ENCODE measurements at places on chromosomes 16 and 17.

- no peak for DNase-seq
These were observed 86.9 kb upstream of the CIBAR2 start for GRCh38 chr16:85199069-85199725.

DNA sequence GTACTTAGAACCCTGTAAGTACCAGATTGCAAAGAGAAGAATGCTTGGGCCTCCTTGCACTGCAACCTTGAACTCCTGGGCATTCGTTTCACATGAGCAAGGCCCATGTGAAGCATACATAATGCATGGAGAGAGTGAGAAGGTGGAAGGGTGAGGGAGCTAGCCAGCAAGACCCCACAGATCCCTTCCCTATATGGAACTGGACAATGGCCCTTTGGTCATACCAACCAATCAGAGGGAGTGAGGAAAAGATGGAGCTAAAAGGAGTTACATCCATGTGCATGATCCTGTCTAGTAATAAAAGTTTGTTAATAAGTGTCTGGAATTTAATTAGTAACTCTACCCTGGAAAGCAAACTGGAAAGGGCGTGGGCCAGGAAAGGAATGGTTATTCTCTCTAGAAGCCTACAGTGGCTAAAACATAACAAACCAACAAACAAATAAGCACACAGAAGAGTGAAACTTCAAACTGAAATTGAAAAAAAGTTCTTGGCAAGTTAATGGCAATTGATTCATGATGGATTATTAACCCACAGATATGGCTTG is 29.6 kb downstream of the DNAH3 start:
- DNase-seq = no peak

DNA sequence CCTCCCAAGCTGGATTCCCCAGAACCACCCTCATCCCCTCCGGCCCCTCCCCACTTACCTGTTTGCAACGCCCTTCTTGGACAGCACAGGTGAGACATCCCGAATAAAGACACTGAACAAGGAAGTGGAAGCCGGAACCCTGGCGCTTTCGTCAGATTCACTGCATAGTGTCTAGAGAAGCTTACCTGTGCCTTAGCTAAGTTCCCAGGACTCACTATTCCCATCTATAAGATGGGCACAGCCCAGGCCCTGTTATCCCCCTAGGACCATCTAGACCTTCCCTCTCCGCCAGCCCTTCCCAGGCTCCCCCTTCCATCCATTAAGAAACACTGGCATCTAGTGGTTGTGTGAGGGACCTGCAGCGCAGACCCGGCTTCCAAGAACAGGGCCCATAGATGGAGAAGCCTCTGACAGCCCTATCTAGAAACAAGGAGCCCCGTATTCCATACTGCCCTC is 26.9 kb upstream of the RPL38 start:
- DNase-seq = peak; percentile 20

GRCh38 chr16:8138666-8139065 is 451.6 kb downstream of the TMEM114 start:
- no peak for DNase-seq

GRCh38 chr17:50363217-50364060 is 9.5 kb downstream of the MRPL27 start:
- DNase-seq = no peak

DNA sequence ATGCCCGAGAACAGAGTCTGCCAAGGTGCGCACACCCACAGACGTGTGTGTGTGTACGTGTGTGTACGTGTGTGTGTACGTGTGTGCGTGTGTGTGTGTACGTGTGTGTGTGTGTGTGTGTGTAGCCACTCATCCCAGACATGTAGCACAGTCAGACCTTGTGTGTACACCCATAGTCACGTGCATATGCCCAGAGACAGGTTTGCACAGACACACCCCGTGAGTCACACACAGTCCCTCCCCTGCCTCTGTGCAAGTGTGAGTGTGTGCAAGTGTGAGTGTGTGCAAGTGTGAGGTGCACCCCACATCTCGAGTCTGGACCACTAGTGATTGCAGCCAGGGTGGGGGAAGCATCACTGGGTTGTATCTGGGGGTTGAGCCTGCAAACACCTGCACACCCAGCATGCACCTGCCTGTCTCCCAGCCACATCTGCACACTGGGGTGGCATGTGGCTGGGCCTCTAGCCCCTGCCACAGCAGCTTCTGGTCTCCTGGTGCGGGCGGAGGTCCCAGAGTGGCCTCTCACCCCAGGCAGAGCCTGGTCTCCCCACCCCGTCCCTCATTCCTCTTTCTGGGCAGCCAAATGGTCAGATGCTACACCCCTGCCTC is 23.6 kb downstream of the BAHCC1 start:
- no peak for DNase-seq

GRCh38 chr17:63676584-63676983 is 23.3 kb downstream of the LIMD2 start:
- no peak for DNase-seq

DNA sequence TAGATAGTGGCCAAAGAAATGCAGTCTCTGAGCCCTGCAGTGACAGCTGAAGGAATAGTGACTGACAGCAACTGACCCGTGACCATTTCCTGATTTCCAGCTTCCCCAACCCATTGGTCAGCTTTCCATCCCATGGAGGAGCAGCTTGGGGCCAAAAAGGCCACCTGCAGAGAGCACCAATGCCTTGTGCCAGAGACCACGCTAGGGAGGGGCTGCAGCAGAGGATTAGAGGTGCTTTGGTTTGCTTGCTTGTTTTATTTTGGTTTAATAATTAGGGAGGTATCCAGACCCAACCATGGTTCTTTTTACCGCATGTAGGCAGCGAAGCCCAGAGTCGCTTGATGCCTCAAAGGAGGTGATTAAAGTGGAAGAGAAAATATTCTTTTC is 61.3 kb upstream of the SIAH1 start:
- DNase-seq = no peak

GRCh38 chr17:13593757-13594156 is 8.0 kb downstream of the HS3ST3A1 start:
- DNase-seq = no peak

GRCh38 chr17:60134396-60135150 is 15.2 kb upstream of the CA4 start:
- peak; percentile 24 for DNase-seq

GRCh38 chr17:75067856-75068255 is 19.9 kb upstream of the SLC16A5 start:
- DNase-seq = no peak

GRCh38 chr17:65155622-65156021 is 18.5 kb downstream of the RGS9 start:
- DNase-seq = no peak

DNA sequence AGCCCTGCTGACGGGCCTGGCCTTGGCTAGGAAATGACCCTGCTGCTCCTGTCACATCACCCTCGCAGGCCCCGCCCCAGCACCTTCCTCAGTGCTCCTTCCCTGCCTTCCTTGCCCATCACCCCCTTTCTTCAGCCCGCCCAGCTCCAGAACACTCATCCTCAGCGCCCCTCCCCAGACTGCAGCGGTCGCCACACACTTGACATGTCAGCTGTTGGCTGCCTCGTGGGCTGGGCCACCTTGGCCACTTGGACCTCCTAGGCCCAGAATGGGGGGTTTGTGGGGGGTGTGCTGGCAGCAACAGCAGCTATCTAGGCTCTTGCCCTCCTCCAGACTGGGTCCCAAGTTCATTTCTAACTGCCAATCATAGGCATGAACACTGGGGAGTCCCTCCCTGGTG is 10.6 kb downstream of the ELMO3 start:
- no peak for DNase-seq

DNA sequence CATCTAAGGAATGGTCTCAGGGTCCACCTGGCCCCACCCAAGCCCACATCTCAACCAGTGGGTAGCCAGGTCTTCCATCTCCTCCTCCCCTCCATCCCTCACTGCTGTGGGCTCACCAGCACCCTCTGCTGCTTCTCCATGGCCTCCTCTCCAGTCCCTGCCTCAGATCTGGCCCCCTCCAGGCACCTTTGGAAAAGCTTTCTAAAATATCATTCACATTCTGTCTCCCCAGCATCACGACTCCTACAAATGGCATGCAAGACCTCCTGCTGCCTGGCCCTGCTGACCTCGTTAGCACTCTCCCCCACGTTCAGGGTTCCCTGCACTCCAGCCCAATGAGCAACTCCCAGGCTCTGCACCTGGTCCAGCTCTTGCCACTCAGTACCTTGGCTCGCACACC is 13.7 kb downstream of the GLP2R start:
- DNase-seq = no peak

DNA sequence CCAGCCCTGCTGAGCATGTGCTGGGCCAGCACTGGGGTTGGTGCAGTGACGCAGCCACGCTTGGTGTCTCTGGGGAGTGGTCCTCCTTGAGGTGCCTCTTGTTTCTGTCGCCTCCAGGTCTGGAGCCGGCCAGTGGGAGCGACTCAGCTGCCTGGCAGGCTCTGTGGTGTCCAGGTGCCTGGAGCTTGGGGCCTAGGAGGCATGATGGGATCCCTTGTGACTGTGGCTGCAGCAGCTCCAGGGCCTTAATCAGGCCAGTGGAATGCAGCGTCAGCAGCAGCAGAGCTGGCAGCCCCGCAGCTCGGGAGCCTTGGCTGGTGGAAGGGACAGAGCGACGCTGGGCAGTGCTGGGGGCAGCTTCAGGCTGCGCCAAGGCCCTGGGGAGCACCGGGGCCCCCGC is 74.7 kb upstream of the CIBAR2 start:
- no peak for DNase-seq

GRCh38 chr16:49365711-49366509 is 7.7 kb upstream of the C16orf78 start:
- no peak for DNase-seq

GRCh38 chr17:45410144-45411091 is 22.3 kb downstream of the ARHGAP27 start:
- peak; percentile 62 for DNase-seq

DNA sequence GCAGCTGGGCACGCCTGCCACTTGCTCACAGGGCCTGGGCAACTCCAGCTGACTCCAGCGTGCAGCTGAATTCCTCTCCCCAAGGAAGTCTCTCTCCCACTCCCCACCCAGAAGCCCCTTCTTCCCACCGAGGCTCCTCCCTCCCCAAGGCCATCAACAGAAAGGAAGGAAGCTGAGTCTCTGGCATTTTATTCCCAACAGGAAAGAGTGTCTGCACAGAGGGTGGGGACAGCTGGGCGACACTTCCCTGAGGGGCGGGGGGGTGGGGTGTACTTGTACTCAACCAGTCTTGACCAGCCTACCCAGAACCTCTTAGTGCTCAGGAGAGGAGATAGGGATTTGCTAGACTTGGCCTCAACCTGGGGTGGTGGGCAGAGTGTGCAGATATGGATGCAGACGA is at the start of gene EXOC3L1:
TSS of gene EXOC3L1 (minus strand) at position 96 of the 400 bp plus-strand sequence. CDS start 460 bp downstream, outside the sequence.
- no peak for DNase-seq

DNA sequence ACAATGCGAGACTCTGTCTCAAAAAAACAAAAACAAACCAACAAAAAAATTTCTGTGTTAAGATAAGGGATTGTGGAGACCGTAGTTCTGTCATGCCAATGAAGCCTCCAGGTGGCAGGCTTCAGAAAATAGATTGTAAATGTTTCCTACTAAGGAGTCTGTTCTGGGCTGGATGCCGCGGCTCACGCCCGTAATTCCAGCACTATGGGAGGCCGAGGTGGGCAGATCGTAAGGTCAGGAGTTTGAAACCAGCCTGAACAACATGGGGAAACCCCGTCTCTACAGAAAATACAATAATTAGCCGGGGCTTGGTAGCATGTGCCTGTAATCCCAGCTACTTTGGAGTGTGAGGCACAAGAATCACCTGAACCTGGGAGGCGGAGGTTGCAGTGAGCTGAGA is 4.4 kb upstream of the SNX29 start:
- DNase-seq = no peak

DNA sequence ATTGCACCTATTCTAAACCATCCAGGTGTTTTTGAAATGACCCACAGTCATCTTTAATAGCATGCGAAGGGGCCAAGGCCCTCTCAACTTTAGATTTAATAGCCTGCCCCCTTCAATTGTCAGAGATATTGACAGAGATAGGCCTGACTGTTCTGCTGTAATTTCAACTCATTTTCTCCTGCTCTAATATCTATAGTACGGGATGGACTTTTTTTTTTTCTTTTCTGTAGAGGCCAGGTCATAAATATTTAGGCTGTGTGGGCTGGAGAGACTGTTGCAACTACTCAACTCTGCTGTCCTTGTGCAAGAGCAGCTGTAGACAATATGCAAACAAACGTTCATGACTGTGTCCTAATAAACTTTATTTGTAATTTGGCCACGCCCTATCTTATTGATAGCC is 24.7 kb upstream of the KRT20 start:
- no peak for DNase-seq

- no peak for DNase-seq
These were observed 26.2 kb downstream of the TEKT5 start for GRCh38 chr16:10668322-10669045.

DNA sequence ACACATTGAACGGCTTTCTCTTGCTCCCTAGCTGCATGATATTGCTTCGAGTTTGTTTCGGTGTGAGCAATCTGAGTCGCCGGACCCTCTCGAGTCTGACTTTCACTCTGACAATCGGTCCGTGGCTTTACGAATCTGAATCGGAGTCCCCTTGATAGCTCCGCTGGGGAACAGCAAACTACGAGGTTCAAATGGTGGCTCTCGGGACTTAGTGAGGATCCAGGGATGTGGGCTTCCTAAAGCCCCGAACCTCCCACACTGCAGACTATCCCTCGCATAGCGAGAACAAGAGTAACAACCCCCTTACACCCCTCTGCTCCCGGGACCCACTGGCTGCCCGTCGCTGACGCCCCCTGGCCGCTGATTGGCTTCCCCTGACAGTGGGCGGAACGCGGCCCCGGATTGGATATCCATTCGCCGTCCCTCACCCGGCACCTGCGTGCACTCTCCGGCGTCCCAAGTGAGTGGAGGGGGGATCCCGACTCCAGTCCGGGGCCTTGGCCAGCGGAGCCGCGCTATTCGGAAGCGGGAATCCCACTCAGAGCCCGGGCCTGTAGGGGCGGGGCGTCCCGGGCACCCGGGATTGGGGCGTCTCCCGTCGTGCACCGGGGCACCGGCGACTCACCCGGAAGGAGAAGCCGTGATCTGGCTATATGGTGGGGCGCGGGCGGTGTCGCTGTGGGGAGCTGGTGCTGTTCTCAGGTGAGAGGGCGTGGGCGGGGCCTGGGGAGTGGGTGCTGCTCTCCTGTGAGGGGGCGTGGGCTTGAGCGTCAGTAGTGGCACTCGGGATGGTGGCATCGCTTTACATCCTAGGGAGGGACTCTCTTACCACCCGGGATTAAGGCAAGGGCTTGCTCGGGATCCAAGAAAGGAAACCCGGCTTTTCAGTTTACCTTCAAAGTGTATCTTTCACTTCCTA is at the start of gene SNX11:
TSS of gene SNX11 (plus strand) at position 630 of the 919 bp plus-strand sequence. CDS start 4,278 bp downstream, outside the sequence.
- DNase-seq = peak; percentile 94

DNA sequence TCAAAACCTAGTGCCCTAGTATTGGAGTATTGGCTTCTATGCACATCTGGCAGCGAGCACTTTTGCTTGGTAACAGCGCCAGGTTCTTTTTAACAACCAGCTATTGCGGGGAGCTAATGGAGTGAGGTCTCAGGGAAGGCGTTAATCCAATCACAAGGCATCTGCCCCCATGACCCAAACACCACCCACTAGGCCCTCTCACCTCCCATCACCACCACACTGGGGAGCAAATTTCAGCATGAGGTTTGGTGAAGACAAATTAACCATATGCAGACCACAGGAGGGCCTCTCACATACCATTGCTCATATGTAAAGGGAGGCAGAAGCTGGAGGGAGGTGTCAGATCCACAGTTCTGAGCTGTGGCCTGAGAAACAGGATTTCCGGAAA is 893 bp upstream of the ODF4 start:
- no peak for DNase-seq
